ENCODE measurements at places on chromosomes 11 and 22.
A peak's percentile ranks its signal among the peaks of the same experiment; 100 is the strongest.

DNA sequence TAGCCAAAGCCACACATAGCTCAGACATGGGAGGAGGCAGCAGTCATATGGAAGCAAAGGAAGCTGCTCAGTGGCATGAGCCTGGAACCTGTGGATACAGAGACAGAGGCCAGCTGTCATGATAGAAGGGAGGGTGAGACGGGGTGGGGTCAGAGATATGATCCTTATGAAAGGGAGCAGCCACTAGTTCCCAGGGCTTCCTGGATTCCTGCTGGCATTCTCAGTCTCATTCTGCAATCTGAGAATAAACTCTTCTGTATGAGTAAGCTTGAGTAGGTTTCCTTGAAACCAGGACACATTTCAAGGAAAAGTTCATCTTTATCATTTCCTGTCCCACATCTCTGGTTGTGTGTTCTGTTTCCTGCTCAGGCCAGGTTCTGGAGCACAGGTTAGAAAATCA is 220.2 kb upstream of the SNX19 start:
- DNase-seq, result no peak

DNA sequence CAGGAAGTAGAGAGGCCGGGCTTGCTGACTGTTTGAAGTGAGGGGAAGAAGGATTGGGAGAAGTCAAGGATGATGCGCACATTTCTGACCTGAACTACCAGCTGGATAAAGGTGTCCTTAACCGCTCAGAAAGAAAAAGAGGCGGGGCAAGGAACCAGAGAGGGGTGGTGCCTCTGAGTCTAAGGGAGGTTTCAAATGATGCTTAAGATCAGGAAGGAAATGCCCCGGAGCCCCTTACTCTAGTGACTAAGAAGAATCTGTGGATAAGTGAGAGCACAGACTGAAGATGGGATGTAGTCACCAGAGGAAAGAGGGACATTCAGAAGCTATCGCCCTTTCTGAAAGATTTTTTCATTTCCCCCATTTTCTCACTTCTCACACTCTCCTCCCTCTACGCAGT is 12.7 kb downstream of the DCHS1 start:
- no peak for DNase-seq

GRCh38 chr22:46945481-46945880 is 183.0 kb downstream of the TBC1D22A start:
- DNase-seq, result no peak

- no peak for DNase-seq
Measured at GRCh38 chr11:17244046-17244445, 32.5 kb upstream of the NUCB2 start.

DNA sequence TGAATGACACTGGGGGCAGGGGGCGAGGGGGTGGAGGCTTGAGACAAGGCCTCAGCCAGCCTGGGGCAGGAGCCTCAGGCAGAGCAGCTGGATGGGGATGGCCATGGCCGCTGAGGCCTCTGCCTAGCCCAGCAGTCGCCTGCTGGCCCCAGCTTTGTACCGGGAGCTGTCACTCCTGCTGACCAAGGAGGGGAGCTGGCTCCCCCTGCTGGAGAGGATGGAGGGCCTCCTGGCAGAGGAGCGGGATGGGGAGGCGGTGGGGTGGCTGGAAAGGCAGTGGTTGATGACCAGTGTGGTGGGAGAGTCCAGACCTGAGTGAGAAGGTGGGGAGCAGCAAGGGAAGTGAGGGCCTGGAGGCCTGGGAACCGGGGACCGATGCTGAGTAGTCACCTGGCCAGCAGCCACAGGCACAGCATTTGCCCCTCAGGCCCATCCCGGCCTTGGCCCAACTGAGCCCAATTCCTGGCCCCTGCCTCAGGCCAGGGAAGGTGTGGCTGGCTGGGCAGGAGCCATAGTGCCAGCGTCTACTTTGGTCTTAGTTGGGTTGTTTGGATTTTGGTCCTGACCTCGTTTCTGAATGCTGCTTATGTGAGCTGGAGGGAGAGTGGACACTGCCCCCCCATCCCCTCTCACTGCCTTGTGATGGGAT is 6.0 kb upstream of the SUSD2 start:
- peak; percentile 53 for DNase-seq

GRCh38 chr22:29167032-29167911 is 38.4 kb upstream of the EMID1 start:
- DNase-seq, result no peak

DNA sequence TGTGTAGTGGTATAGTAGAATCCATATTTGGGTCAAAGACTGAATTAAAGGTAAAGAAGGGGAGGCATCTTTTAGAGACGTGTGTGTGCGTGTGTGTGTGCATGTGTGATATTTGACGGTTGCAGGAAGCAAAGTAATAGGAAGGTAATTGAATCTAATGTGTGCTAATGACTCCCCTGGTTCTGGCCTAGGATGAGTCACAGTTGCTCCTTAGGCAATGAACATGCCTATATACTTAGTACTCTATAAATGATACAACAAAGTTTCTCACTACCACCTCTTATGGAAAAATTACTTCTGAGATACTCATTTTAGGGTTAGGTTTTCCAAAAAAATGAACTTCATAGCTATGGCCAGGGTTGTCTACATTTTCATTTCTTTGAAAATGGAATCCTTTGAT is 409.6 kb downstream of the GUCY1A2 start:
- DNase-seq, result no peak

- no peak for DNase-seq
Measured at GRCh38 chr11:9126636-9127035, 35.2 kb upstream of the SCUBE2 start.

GRCh38 chr11:9574622-9575259 is 1.3 kb downstream of the WEE1 start:
- DNase-seq, result no peak

GRCh38 chr11:25065746-25066145 is 568.9 kb downstream of the LUZP2 start:
- DNase-seq, result no peak

DNA sequence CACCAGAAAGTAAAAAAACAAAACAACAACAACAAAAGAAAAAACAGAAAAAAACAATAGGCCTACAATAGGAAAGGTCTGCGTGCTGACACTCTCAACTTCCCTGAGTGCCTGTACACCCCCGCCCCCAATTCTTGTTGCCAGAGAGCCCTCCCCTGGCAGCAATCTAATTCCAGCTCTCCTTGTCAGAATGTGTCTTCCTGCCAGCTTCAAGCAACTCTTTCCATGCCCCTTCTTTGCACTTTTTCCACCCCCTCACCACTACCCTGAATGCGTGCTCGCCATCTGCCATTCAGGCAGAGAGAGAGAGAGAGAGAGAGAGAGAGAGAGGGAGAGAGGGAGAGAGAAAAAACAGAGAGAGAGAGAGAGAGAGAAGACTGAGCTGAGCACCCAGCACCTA is 245.0 kb downstream of the KIRREL3 start:
- no peak for DNase-seq

DNA sequence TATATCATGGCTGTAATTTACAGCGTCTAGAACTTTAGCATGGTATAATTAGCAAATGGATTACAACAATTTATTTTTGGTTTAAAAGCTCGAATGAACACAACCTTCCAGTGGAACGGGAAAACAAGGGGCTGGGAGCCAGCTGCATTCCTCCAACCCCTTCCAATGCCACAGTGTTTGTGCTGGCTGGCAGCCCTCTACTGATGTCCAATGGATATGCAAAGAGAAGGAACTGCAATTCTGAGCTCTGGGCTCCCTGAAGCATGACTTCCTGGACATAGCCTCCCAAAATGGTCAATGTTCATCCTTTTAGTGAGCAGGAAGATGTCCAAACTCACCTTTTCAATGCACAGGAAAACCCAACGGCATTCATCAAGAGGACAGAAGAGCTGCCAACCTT is 288.3 kb downstream of the TENM4 start:
- no peak for DNase-seq

DNA sequence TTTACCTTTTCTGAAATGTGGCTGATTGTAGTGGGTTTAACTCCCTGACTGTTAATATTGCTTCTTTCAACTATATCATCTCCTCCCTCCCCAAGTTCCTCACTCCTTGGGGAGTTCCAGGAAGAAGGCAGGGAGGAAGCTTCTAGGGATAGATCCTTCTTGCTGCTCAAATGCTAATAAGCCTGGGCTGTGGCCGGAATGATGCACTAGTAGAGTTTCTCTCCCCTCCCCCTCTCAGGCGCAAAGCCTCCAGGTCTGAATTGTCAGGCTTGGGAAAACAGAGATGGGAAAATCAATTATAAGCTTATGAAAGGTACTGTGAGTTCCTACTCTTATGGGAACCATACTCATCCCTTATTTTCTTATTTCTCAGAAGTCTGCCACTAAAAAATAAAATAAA is 30.8 kb downstream of the FEZ1 start:
- DNase-seq, result no peak

DNA sequence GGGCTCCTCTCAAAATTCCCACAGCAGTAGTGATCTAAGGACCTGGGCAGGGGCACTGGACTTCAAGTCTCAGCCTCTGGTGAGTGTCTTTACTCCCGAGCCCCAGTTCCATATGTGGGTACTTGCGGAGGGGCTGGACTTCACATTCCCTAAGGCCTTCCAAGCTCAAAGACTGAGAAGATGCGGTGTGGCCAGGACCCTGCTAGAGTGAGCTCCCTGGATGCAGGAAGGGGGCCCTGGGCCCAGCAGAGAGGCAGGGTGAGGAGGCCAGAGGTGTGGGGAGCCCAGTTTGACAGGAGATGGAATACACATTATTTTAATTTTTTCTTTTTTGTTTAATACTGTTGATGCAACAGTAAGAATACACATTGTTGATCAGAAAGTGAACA is 83.7 kb downstream of the IGLL1 start:
- DNase-seq, result no peak

- no peak for DNase-seq
Measured at GRCh38 chr11:110711448-110711775, 825 bp downstream of the ARHGAP20 start.

DNA sequence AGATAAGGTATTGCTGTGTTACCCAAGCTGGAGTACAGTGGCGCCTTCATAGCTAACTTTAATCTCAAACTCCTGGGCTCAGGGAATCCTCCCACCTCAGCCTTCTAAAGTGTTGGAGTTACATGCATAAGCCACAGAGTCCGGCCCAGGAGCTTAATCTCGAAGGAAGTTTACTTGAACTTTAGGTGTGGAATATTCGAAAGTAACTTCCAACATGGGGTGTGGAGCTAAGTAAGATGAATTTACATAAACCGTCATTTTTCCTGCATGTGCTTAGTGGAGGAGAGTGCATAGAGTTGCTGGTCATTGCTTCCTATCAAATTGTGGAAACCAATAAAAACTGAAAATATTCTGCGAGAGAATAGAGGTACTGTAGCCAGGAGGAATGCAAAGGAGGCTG is 1.5 kb downstream of the ATG13 start:
- DNase-seq, result no peak

- no peak for DNase-seq
Measured at GRCh38 chr22:47322854-47323253, 560.4 kb downstream of the TBC1D22A start.

DNA sequence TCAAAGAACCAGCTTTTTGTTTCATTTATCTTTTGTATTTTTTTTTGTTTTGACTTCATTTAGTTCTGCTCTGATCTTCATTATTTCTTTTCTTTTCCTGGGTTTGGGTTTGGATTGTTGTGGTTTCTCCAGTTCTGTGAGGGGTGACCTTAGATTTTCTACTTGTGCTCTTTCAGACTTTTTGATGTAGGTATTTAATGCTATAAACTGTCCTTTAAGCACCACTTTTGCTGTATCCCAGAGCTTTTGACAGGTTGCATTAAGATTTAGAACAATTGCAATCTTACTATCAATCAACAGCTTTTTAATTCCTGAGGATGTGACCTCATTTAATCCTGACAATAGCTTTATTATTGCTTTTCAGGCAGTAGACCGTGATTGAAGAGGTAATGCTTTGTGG is 94.3 kb downstream of the ZNF280B start:
- no peak for DNase-seq

DNA sequence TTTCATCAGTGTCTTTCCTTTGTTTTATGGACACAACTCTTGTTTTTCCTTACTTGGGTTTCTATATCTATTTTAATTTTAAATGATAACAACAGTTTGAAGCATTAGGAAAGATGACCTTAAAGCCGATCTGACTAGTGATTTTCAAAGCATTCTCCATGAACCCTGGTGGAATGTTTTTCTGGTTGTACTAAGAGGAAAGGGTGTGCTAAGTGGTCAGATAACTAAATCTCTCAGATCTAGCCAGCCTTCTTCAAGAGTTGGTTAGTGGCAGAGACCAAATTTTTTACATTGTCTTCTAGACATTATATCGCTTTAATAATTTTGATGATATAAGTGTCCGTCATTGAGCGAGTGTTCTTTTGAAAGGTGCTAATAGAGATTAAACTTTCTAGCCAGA is 134.4 kb downstream of the METTL15 start:
- DNase-seq, result no peak

- no peak for DNase-seq
Measured at GRCh38 chr11:73401924-73402833, 26.0 kb downstream of the RELT start.

- DNase-seq, result peak; percentile 48
Measured at GRCh38 chr22:39592081-39593065, 21.8 kb downstream of the CACNA1I start.

- no peak for DNase-seq
Measured at GRCh38 chr22:27133019-27133431, 475.6 kb downstream of the MIAT start.

DNA sequence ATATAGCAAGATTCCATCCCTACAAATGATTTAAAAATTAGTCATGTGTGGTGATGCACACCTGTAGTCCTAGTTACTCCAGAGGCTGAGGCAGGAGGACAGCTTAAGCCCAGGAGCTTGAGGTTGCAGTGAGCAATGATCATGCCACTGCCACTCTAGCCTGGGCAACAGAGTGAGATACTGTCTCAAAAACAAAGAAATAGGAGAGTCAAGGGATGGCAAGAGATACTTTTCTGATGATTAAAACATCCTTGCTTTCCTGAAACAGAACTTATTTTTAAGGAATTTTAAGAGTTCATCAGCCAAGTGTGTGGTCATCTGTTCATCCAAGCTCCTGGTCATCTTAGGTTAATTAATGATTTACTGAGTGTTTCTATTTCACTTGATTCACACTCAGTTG is 1252.0 kb downstream of the LRRC4C start:
- DNase-seq, result no peak

DNA sequence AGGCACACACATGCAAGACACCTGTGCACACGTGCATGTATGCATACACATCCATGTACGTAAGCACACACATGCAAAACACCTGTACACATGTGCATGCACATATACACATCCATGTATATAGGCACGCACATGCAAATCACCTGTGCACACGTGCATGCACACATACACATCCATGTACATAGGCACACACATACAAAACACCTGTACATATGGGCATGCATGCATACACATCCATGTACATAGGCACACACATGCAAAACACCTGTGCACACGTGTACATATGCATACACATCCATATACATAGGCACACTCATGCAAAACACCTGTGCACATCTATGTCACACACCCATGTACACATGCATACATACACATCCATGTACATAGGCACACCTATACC is 458.3 kb downstream of the TBC1D22A start:
- DNase-seq, result no peak

All from A549 (cell line).